T-helper 1 cell treated with Interleukin-12 subunit alpha and Interleukin-12 subunit beta and Interleukin-4 antibody, amounts not matched to agents 30 ng/mL and 1 ng/mL, for 36 hours (primary cell): ENCODE measurements at places on chromosomes 6 and 20. TPM values are rescaled to one million over a fixed set of nuclear protein-coding genes. Genes with fewer than 3 reads are reported as not detected.

Gene OLIG3
- 0.10 and 0.17 TPM in 2 replicates for total RNA-seq

Gene SEMG1
- total RNA-seq, result not detected in 2 replicates

Gene TAF4
- total RNA-seq, result 23.2 and 28.4 TPM in 2 replicates

Gene SLC17A3
- 0.59 and 0.66 TPM in 2 replicates for total RNA-seq

Gene FOXS1
- total RNA-seq, result not detected in 2 replicates

Gene GNRH2
- total RNA-seq, result 1.3 and 1.8 TPM in 2 replicates

Gene TMEM14C
- 55.5 and 56.4 TPM in 2 replicates for total RNA-seq

Gene GDAP1L1
- not detected in 2 replicates for total RNA-seq

Gene COMMD7
- total RNA-seq, result 66.2 and 67.9 TPM in 2 replicates

Gene RNF182
- not detected in 2 replicates for total RNA-seq

Gene GPR63
- total RNA-seq, result 2.9 and 3.2 TPM in 2 replicates

Gene ERVFRD-1
- not detected in 2 replicates for total RNA-seq

Gene EYS
- total RNA-seq, result not detected in 2 replicates

Gene ATP9A
- 2.8 and 3.2 TPM in 2 replicates for total RNA-seq

Gene IL17F
- total RNA-seq, result 0.42 and 1.5 TPM in 2 replicates
